ENCODE measurements at places on chromosomes 16 and 17.
A peak's percentile ranks its signal among the peaks of the same experiment; 100 is the strongest.

- DNase-seq = no peak
Observed at GRCh38 chr16:9092282-9092977, 986 bp downstream of the HAPSTR1 start.

GRCh38 chr16:88442383-88442726 is 10.7 kb upstream of the ZFPM1 start:
- DNase-seq = no peak

GRCh38 chr17:68460146-68460545 is 2.9 kb upstream of the WIPI1 start:
- DNase-seq = no peak

DNA sequence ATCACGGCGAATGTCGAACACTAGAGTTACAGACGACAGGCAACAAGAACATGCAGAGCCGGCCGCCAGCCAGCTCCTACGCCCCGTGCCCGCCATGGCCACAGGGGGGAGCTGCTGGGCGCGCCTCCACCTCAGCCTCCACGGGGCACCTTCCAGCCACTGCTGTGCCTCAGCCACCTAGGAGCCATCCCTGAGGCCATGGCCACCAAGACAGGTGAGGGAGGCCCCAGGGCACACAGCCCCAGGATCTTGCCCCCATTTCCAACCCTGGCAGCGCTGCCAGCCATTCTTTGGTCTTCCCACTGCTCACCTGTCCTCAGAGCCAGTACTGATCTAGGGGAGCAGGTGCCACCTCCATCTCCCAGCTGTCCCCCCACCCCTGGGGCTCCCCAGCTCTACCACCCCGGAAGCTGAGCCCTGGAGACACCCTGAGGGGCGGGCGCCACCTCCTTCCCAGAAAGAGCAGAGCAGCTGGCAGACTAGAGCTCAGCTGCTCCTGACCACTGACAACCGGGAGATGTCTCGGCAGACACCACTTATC is 11.8 kb downstream of the GNPTG start:
- peak; percentile 5 for DNase-seq

GRCh38 chr17:49553676-49554335 is 21.9 kb upstream of the NXPH3 start:
- no peak for DNase-seq

GRCh38 chr16:17416461-17417311 is 54.1 kb downstream of the XYLT1 start:
- DNase-seq = no peak

DNA sequence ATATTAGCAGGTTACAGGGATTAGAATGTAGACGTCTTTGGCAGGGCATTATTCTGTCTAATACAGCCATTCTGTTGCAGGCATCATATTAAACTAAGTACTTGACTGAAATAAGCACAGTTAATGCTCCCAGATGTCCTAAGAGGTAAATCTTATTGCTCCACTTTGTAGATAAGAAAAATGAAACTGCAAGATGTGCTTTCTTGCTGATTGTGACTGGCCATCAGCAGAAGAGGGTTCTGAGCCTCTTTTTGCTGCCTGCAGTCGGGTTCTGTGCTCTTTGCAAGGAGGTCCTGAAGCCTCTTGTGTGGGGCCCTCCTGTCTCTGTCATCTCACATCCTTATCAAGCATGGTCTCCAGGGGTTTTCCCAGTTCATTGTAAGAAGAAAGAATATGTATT is 167.1 kb downstream of the KCNJ2 start:
- DNase-seq = no peak

DNA sequence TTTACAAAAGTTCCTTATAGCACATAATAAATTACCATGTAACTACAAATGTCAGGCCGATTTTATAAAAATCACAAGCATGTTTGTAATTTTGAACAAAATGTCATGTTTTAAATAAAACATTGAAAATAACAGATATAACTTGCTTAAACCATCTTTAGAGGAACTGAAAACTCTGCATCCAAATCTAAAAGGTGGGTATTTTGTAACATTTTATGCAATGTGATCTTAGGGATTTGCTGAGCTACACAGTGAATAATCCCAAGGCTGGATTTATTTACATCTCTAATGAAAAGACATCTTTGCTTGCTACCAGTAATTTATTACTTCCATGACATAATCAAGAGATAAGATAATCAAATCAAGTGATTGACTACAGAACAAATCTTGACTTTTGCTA is 47.5 kb downstream of the N4BP1 start:
- DNase-seq = no peak
